NCI-H510A treated with DMSO at 0.1 percent for 48 hours (cell line): ENCODE measurements at places on chromosomes 16 and 17.

GRCh38 chr16:31213877-31214707, at the start of gene TRIM72:
Gene TRIM72 (plus strand): TSS chr16:31214119. CDS start chr16:31214739, 620 bp downstream.
- DNase-seq: peak; percentile 15

DNA sequence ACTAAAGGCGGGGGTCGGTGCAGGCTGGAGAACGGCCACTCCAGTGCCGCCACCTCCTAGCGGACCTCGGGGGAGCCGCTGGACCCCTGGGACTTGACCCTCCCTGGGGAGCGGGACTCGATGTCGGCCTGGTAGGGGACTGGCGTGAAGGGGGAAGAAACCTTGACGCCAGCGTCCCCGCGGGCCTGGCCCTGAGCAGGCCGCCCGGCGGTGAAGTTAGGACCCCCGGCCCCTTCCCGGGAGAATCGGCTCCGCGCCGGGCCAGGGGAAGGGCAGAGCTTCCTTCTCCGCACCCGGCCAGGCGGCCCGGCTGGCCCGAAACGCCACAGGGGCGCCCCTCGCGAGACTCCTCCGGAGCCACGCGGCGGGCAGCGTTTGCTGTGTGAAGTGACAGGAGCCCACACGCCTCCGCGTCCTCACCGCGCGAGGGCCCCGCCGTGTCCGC, 389 bp downstream of the DUS1L start:
- no peak for DNase-seq

GRCh38 chr16:74169066-74169465, 127.5 kb upstream of the PSMD7 start:
- no peak for DNase-seq

- DNase-seq: no peak
Observed at GRCh38 chr17:34114174-34114573, 140.9 kb upstream of the CCL2 start.

DNA sequence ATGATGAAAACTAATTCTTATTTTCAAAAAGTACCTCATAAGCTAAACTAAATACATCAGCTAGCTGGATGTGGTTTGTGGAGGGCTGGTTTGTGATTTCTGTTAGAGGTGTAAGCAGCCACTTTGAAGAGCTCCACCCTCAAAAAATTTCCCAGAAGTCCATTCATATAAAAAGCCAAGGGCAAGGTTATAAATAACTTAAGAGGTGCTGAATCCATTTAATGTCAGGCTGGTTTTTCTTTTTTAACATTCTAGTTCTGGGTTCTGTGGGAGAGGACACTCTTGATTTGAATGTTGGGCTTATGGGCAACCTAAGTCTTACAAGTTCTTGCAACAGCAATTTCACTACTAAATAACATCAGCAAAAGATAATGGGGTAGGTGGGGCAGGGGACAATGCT, 3.4 kb upstream of the WIPI1 start:
- peak; percentile 5 for DNase-seq
